ENCODE measurements at places on chromosomes 13 and 19.

DNA sequence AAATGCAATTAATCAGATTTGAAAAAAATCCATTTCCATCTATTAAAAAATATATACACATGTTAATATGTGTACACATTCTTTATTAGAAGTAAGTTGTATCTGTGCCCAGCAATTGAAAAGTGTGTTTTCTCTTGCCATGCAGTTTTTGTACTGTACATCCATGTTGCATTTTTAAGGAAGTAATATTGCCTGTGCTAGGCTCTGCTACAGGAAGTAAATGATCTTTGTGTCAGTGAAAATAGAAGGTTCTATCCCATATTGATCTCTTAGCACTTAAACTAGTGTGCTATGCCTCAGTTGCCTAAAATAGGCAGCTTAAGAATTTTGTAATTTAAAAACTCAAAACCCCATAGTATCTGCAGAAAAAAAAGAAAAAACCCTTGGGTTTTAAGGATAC, 122.5 kb downstream of the CDK8 start:
- DNase-seq: no peak

DNA sequence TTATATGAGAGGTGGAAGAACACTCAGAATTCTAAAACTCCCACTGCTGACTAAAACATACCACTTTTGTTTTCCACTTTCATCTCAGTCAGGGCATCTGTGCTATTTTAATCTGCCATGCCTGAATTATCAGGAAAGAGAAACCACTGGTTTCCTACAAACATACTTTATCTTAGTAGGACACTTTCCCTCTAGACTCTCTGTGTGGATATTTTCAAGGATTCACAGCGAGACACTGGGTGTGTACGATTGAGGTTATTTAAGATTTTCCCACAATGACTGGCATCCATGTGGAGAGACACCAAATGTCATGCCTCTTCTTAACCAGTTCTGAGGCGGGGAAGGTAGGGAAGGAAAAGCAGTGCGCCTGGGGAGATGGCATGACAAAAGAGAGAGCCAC, 212.2 kb downstream of the ENOX1 start:
- DNase-seq: no peak

- no peak for DNase-seq
These were observed 28.7 kb upstream of the KCTD15 start for GRCh38 chr19:33767898-33768413.

DNA sequence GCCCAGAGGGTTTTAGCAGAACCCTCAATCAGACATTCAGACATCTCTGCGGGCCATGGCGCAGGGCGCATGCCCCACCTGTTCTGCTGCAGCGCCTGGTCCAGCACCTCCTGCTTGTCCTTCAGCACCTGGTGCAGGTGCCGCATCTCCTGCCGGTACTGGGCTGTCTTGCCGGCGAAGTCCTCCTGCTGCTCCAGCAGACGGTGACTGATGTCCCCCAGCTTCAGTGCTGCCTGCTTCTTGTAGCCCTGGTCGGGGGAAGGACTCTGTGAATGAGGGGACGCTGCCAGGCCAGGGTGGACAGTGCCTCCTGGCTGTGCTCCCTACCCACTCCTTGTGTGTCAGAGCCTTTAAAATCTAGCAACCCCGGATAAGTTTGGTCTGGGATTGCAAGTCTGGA, 12.2 kb upstream of the SLC7A9 start:
- peak; percentile 33 for DNase-seq

DNA sequence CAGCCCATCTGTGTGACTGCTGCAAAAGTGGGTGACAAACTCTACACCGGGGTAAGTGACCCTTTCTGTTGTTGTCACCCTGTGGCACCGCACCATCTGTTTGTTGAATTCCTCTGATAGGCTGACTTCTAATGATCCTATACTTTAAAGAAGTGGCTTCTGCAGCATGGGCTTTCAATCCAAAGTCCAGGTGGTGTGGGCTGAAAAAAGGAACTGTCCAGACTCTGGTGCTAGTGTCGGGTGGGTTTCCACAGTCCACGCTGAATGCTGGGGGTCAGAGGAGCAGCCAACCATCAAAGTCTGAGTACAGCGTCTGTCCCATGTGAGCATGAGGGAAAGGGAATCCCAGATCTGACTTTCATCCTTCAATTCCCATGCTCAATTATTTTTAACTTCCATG, 31.6 kb upstream of the SPATA13 start:
- DNase-seq: no peak

- no peak for DNase-seq
These were observed 22.6 kb downstream of the ERCC5 start for GRCh38 chr13:102868366-102868936.

GRCh38 chr13:102993348-102993747, 72.9 kb downstream of the SLC10A2 start:
- DNase-seq: no peak

GRCh38 chr13:23865906-23866305, 23.3 kb downstream of the MIPEP start:
- DNase-seq: no peak

DNA sequence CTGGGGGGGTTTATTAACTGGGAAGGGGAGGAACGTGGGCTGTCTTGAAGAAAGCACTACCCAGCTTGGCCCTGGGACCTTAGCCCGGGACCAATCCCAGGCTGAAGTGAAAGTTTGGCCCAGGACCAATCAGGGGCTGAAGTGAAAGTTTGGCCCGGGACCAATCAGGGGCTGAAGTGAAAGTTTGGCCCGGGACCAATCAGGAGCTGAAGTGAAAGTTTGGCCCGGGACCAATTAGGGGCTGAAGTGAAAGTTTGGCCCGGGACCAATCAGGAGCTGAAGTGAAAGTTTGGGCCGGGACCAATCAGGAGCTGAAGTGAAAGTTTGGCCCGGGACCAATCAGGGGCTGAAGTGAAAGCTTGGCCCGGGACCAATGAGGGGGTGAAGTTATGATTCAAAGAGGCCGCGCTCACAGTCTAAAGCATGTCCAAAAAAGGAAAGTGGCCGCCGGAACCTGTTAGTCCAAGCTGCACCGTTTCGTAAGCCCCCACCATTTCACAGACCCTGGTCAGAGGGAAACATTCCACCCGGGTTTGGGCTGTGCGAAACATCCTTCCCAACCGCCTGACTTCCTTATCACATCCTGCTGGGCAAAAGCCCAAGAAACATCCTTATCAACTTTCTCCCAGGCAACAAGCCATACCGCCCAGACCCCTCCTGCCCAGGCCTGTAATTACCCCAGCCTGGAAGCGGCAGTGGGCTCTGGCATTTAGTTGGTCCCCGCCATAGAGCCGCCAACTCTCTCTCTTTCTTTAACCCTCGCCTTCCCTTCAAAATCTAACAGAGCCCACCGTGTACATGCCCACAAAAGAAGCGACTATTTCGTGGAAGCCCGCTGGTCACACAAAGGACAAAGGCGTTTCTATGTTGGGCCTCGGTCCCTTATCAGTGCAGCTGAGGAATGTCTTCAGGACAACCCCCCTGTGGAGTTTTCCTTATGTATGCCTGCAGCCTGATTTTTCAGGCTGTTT, 1.1 kb downstream of the ZNF850 start:
- peak; percentile 28 for DNase-seq

- DNase-seq: peak; percentile 12
These were observed 70.5 kb downstream of the NHLRC3 start for GRCh38 chr13:39108783-39109182.

- DNase-seq: no peak
These were observed 6.9 kb upstream of the FBXL3 start for GRCh38 chr13:77033717-77034302.

- DNase-seq: no peak
These were observed 605.8 kb downstream of the PCDH9 start for GRCh38 chr13:66624302-66624701.

GRCh38 chr13:109745702-109746101, 40.7 kb downstream of the IRS2 start:
- DNase-seq: no peak

- no peak for DNase-seq
These were observed 318.9 kb downstream of the DLEU7 start for GRCh38 chr13:50524560-50524959.

- DNase-seq: peak; percentile 28
These were observed 21.5 kb downstream of the CPT1C start for GRCh38 chr19:49712397-49712859.

- DNase-seq: no peak
These were observed 66.8 kb upstream of the RAP2A start for GRCh38 chr13:97367016-97367822.

DNA sequence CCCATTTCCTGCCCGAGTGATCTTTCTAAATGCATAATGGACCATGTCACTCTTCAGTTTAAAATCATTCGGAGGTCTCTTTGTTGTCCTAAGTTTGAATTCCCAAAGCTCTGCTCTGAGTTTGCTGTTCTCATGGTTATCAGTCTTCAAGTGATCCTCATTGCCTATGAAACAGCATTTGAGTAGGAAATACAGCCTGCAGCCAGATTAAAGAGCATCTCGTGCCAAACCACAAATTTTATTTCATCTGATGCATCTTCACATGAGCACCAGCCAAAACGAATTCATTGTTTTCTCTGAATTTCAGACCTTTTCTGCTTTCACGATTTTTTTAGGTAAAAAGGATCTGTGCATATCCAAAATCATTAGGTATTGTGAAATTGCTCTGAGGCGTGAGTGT, 299.6 kb downstream of the TDRD3 start:
- no peak for DNase-seq

- peak; percentile 56 for DNase-seq
These were observed at the start of gene CGB7 for GRCh38 chr19:49057636-49058234. CGB7 (minus strand) TSS chr19:49057749; CDS start chr19:49055375, 2,374 bp downstream.

DNA sequence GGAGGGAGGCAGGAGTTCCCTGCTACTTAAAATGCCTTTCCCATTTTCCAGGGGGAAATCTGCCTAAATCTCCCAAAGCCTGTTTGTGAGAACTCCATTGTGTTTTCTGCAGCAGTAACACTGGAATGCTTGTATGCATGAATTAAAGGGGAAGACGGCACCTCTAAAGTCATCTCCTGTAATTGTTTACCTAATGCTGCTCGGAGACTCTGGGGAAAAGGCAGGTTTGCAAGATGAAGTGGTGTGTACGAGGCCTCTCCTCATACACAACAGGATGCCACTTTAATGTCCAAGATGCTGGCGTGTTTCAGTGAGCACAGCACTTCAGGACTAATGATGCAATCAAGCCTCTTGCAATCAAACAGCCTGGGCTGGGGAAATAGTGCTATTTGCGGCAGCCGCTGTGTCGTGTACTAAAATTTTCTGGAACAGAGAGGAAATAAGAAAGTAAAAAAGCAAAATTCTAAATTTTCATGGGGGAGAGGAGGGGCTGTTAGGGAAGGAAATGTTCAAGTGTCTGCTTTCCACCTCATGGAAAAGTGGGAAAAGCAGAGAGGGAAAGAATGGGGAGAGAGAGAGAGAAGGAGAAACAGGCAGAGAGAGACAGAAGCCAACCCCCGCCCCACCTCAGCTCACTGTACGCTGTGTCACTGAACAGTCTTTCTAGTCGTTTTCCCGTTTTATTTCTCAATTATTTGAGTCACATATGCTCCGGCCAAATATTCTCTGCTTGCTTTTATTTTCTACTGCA, 32.9 kb downstream of the TSHZ3 start:
- DNase-seq: no peak

DNA sequence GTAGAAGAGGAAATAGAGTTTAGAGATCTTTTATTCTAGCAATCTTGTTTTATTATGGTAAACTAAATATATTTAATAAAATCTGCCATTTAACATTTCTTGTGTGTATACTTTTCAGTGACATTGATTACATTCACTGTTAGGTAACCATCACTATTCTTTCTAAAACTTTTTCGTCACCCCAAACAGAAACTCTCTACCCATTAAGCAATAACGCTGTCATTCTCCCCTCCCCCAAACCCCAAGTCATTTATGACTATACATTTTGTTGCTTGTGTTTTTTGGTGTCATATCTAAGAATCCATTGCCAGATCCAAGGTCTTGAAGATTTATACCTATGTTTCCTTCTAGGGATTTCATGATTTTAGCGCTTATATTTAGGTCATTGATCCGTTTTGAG, 10.6 kb downstream of the URI1 start:
- no peak for DNase-seq

DNA sequence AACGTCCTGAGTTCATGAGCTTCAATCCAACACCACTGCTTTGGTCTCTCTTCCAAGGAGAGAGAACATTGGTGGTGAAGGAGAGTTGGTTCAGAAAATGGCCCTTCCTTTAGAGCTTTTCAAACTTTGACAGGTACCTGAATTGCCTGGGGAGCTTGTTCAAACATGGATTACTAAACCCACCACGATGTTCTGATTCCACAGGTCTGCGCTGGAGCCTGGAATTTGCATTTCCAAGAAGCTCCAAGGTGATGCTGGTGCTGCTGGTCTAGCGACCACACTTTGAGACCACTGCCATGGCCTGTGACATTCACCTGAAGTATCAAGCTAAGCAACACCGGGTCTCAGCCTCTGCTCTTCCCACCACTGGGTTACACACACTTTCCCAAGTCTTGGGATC, 60.2 kb downstream of the GSX1 start:
- DNase-seq: no peak

GRCh38 chr13:53921473-53921872, 892.9 kb downstream of the OLFM4 start:
- DNase-seq: peak; percentile 67

DNA sequence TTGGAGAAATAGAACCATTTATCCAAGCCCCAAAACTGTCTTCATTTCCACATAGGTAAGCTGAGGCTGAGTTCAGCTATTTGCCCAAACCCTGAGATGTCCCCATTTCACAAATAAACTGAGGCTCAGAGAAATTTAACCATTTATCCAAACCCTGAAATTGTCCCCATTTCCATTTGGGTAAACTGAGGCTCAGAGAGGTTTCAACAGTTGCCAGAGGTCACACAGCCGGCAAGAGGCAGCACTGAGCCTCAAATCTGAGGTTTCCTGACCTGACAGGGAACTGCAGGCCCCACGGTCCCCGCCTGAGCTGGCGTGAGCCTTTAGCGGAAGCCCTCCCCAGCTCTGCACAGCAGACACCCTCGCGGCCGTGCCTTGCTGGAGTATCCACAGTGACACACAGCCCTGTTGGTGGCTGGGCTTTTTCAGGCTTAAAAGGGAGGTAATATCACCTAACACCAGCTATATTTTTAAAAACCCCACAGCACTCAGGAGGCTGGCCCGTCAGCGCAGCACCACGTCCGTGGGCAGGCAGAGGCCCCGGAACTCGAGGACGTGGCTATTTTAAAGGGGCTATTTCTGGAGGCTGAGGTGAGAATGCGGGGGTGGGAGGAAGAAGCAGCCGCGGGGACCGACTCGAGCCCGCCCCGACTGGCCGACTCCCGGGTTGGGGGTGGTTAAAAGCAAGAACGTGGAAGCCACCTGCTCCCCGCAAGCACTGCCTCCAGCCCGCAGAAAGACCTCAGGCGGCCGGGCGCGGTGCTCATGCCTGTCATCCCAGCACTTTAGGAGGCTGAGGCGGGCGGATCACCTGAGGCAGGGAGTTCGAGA, 18.5 kb downstream of the PTPRS start:
- DNase-seq: no peak

GRCh38 chr13:29589234-29589633, 6.3 kb downstream of the SLC7A1 start:
- no peak for DNase-seq

Measured in NCI-H146 (cell line).